GM20000 (cell line): ENCODE measurements at places on chromosomes 1 and 21.

DNA sequence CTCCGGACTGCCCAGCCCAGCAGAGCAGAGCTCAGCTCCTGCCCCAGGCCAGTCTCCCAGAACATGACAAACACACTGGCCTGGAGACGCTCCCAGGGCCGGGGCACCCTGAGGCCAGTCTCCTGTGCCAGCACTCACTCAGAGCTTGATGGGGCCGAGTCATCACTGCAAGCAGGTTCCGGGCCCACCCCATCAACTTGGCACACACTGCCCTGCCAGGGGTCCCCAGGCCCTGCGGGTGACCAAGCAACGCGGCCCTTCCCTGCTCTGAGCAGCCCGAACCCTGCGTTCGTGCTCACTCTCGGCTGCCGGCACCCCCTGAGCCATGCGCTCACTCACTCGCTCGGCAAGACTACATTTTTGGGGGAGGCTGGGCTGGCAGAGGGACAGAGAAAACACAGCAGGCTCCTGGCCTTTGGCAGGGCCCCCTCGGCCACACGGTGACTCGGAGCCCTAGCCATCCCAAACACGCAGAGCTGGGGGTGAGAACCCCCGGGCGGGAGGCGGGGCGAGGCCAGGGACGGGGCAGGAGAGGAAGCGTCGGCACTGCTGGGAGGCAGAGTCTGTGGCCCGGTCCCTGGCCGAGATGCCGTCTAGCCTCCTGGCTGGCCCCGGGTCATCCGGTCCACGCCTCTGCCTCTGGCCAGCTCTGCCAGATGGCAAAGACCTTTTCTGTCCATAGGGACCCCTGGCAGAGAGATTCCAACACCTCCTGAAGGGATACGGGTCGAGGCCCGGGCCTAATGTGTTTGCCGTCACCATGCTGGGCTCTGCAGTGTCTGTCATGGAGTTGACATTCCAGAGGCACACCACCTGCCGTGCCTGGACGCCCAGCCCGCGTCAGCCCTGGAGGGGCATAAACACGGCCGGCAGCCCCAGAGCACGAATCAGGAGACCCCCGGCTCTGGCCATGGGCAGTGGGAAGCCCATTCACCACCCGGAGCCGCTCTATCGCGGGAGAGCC, 68.0 kb downstream of the MEGF6 start:
- no peak for DNase-seq

GRCh38 chr21:33069243-33069642, 698 bp upstream of the OLIG1 start:
- no peak for DNase-seq

DNA sequence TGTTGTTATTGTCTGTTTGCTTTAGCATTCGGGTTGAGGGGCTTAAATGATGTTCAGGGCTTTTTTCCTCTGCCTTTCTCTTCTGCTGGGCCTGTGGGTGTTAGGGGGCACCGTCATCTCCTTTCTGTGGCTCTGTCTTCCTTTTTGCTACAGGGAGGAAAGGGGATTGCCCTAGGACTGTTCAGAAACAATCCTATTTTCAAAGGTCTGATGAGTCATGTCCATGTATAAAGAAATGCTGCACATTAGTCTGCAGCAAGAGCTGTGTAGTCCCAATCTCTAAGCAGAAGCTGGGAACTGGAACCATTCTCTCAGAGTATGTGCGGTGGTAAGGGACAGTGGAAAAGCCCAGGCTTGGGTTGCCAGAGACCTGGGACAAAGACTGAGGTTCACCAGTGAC, 462.3 kb downstream of the OMA1 start:
- no peak for DNase-seq

DNA sequence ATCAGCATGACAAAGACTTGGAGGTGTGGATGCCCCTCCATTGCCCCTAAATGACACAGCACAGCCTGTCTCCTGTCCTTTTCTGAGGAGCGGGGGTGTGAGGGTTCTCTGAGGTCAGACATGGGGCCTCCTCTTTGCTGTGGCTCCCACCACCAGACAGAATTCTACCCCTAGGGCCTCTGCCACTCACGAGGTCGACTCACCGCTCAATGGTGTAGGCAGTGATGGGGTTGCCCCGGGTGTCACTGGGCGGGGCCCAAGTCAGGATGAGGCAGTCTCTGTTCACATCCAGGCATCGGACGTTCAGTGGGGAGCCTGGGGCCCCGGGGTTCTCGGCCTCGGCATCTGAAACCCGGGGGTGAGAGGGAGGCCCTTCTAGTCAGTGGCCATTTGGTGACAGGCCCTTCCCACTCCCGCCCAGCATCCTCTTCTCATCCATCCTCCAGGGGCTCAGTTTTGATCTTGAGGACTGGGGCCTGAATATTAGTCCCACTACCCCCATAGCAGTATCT, 19.9 kb downstream of the MYOM3 start:
- no peak for DNase-seq

DNA sequence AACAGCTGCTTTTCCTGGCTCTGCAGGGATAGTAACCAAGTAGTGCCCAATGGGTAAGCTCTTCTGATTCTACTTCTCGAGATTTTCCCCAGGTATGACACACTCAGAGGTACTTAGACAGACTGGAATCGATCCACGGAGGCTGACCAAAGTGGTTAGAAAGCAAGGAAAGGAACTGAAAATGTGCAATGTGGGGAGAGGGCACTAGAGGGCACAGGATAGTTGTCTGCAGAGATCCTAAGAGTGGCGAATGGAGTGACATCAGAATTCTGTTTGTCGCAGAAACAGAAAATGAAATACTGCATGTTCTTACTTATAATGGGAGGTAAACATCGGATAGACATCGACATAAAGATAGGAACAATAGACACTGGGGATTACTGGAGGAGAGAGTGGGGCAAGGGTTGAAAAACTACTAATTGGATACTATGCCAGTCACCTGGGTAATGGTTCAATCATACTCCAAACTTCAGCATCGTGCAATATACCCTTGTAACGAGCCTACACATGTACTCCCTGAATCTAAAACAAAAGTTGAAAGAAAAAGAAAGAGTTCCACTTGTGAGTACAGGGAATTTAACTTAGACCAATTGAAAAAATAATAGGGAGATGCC, 23.3 kb downstream of the CYP2J2 start:
- no peak for DNase-seq

GRCh38 chr1:230833511-230833910, 34.8 kb downstream of the C1orf198 start:
- no peak for DNase-seq

GRCh38 chr1:151862604-151863003, 9.1 kb upstream of the THEM5 start:
- DNase-seq: no peak

- no peak for DNase-seq
Observed at GRCh38 chr1:87505391-87505983, 176.8 kb downstream of the LMO4 start.

- peak; percentile 38 for DNase-seq
Observed at GRCh38 chr1:66752000-66752592, at the start of gene DYNLT5. Gene DYNLT5 (plus strand): TSS chr1:66752459. CDS start chr1:66754659, 2,200 bp downstream.

GRCh38 chr1:229116114-229116513, 154.8 kb upstream of the RAB4A start:
- DNase-seq: no peak

DNA sequence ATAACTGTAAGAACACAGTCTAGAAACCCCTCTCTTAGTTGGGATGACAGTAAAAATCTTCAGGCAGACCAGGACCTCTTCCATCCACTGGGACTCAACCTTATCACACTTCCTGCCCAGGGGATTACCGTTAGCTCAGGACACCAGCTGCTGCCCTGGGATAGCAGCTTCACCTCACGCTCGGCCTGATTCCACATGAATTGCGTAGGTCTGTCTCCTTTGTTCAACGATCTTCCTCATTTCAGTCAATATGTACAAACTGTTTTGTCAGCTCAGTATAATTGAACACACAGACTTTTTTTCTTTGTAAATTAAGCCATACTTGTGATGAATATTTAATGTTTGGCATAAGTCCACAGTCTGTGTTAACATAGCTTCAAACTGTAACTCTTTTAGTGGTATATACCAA, 290.4 kb downstream of the GRIK1 start:
- no peak for DNase-seq

- DNase-seq: no peak
Observed at GRCh38 chr21:35212393-35213127, 163.5 kb upstream of the RUNX1 start.

GRCh38 chr1:44314452-44314851, 40.6 kb downstream of the ERI3 start:
- no peak for DNase-seq

GRCh38 chr1:221418346-221418745, 323.5 kb downstream of the DUSP10 start:
- DNase-seq: no peak

- DNase-seq: no peak
Observed at GRCh38 chr1:114302821-114303220, 149.2 kb upstream of the SYT6 start.

- DNase-seq: no peak
Observed at GRCh38 chr1:197737916-197738315, 37.4 kb downstream of the DENND1B start.

- no peak for DNase-seq
Observed at GRCh38 chr1:47460040-47460439, 22.2 kb downstream of the FOXD2 start.

DNA sequence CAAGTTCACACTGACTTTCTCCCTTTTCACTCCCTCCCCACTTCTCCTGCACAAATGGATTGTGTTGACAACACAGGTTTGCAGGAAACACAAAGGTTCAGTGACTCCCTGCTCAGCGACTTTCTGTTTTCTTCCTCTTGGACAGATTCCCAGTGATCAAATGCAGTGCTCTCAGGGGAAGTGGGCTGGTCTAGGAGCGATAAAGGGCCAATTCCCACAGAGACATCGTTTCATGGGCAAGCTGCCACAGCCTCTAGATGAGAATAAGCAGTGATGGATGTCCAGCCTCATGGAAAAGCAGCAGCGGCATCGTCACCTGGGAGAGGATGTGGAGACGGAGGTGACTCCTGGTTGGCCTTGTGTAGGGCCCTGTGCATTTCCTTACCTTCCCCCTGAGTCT, 30.6 kb downstream of the FYB2 start:
- no peak for DNase-seq

- peak; percentile 84 for DNase-seq
Observed at GRCh38 chr1:46442317-46443161, 47.1 kb upstream of the DMBX1 start.

- DNase-seq: no peak
Observed at GRCh38 chr1:10862743-10863335, 66.4 kb upstream of the CASZ1 start.

GRCh38 chr1:227190321-227190720, 128.0 kb downstream of the CDC42BPA start:
- no peak for DNase-seq

GRCh38 chr1:65404941-65405340, 15.5 kb upstream of the LEPR start:
- DNase-seq: no peak

DNA sequence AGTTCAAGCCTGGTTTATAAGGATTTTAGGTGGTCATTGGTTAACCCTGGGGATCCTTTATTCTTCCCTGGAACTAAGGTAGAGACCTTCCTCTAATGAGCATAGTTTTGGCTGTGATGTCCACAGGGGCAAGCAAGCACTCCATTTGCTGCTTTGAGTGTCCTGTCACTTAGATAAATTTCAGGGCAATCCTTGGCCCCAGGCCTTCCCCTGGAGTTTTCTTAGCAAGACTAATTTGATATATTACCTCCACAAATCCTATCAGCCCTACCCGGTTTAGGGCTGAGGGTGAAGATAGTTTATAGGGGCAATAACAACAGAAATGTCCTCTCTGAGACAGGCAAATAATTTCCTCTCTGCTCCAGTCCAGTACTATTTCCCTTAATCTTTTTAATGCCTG, 166.6 kb downstream of the CYYR1 start:
- DNase-seq: no peak

DNA sequence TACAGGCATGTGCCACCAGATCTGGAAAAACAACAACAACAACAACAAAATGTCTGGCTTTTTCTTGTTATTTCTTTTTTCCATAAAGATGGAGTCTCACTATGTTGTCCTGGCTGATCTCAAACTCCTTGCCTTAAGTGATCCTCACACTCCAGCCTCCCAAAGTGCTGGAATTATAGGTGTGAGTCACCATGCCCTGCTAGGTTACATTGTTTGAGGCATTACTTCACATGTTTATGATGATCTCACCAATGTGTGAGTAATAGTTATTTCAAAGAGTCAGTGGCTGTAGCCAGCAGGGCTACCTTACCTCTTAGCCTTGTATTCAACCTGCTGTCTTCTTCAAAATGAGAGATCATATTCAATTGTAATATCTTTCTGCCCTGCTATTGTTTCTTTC, 445.7 kb downstream of the AMY1C start:
- DNase-seq: no peak

GRCh38 chr1:55362558-55362957, 147.4 kb upstream of the USP24 start:
- no peak for DNase-seq

DNA sequence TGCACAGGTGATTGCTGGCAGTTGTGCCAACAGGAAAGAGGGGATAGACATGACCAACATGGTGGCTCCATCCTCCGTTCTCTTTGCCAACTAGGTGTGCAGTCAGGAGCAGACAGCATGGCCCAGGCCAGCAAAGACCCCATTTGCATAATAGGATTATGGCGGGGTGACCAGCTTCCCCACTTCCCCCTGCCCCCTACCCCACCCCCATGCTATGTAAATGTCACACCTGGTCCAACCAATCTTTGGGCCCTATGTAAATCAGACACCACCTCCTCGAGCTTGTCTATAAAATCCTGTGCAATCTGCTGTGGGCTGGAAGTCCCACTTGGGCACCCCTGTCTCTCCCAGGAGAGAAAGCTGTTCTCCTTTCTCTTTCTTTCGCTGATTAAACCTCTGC, 146.0 kb downstream of the SLC30A10 start:
- DNase-seq: no peak

GRCh38 chr1:41914516-41914915, 4.2 kb downstream of the HIVEP3 start:
- DNase-seq: no peak

DNA sequence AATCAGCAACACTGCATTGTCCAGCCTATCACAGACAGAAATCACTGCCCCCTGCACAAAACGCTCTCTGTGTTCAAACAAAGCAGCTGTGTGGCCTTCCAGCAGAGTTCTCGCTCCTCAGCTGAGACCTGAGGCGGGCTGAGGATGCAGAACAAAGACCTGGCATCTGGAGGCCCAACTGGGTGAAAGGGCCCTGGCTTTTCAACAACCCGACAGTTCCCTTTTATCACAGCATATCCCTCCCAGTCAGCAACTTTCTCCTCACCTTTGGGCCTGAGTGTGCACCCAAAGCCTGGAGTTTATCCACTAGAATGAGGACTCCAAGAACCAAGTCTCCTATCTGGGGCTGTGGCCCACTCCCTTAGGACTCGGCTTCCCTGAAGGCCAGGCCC, 42.6 kb upstream of the A3GALT2 start:
- DNase-seq: no peak
